CD4-positive, alpha-beta T cell treated with Interleukin-1 beta for 1 hour (primary cell): ENCODE measurements at places on chromosomes 2 and 18.

- DNase-seq = no peak
These were observed 16.8 kb upstream of the PAX3 start for GRCh38 chr2:222315443-222316121.

DNA sequence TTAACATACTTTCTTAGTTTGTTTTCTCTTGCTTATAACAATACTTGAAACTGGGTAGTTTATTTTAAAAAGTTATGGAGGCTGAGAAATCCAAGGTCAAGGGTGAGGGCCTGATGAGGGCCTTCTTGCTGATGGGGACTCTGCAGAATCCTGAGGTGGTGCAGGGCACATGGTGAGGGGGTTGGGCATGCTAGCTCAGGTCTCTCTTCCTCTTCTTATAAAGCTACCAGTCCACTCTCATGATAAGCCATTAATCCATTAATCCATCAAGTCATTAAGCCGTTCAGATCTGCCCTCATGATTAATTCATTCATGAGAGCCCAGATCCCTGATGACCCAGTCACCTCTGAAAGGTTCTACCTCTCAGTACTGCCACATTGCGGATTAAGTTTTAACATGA, 21.4 kb downstream of the ALMS1 start:
- DNase-seq = no peak

- DNase-seq = no peak
These were observed 5.8 kb downstream of the NEURL3 start for GRCh38 chr2:96499061-96499960.

DNA sequence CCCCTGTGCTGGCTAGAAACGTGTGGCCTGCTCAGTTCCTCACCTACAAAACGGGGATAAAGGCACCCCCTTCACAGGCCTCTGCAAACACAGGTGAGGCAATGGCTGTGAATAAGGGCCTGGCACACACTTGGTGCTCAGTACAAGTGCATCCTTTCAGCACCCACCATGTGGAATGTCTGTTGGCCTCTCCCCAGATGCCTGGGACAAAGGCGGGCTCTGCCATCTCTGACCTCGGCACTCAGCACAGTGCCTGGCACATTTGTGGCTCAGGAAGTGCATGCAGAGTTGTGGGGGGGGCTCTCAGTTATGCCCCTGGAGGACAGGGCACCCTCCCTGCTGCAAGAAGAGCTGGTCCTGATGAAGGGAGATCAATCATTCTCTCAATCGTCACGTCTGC, 224.6 kb upstream of the RAB6C start:
- no peak for DNase-seq

DNA sequence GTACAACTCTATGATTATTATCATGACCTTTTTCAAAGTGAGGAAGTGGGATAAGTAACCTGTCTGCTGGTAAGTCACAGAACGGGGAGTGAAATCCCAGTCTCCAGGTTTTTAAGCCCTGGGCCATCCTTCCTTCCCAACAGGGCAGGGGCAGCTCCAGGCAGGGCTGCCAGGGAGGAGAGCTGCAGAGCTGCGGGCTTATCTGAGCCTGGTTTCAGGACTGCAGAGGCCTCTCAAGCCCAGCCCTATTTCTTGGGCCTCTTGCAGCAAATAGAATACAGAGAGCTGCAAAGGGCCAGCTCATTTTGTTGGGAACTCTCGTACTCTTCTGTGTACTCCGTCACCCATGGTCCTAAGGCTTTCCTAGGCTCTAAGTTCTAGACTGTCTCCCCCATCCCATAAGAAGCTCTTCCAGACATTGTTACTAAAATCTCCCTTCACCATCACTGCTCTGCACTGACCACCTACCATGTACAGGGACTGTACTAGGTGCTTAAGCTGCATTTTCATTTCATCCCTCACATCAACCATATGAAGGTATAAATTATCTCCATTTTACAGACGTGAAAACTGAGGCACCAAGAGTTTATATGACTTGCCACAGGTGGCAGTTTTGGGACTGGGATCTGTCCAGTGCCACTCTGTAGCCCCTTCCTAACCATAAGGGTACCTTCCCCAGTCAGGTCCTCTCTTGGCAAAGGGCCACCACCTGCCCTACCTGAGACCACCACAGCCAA, 3.1 kb downstream of the RAB11FIP5 start:
- DNase-seq = no peak

- DNase-seq = no peak
These were observed 98.1 kb downstream of the MYO3B start for GRCh38 chr2:170276056-170276455.

- no peak for DNase-seq
These were observed 2.8 kb downstream of the CIDEA start for GRCh38 chr18:12256951-12257350.

DNA sequence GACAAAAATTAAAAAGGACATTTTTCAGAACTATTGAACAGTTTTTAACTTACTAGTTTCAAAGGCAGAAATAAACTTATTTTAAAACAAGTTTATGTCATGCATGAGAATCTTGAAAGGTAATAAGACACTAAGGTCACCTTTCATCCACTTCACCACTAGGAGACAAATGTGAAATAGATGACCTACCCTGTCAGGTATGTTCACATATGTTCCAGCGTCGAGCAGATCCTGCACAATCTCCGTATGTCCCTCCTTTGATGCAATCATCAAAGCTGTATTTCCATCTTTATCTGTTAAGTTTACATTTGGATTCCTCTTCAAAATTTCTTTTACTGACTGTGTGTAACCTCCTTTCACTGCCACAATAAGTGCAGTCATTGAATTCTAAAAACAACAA, 34.7 kb downstream of the KIDINS220 start:
- no peak for DNase-seq

DNA sequence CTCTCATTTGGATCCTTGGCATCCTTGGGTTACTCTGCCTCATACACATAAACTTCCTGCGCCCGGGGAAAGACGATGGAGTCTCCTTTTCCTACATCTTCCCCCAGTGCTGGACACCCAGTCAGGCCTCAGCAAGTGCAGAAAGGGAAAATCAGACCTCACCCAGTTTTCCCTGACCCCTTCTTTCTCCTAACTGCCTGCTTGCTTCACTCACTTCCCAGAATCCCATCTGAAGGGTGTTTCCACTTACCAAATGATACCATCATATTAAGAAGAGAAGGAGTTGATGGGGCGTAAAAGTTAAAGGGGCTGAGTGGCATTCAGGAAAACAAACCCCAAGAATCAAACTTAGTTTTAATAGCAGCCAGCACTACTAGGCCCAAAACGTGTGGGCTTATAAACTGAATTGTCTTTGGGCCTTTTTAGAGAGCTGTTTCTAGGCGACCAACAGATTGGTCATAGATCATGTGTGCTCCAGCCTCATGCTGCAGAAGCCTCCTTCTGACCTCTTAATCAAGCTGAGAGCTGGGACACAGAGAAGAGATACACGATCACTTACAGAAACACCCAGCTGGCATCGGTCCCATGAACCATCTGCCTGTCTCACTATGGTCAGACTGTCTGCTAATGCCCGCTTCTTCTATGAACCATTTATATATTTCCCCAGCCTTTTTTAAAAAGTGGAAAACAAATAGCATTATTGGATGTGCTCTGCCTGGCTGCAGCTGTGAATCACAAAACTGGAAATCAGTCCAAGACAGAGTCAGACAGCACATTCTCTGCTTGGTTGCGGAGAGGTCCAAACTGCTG, 165.7 kb upstream of the SLC14A2 start:
- no peak for DNase-seq

GRCh38 chr18:62781893-62782292, 66.6 kb downstream of the PHLPP1 start:
- no peak for DNase-seq

DNA sequence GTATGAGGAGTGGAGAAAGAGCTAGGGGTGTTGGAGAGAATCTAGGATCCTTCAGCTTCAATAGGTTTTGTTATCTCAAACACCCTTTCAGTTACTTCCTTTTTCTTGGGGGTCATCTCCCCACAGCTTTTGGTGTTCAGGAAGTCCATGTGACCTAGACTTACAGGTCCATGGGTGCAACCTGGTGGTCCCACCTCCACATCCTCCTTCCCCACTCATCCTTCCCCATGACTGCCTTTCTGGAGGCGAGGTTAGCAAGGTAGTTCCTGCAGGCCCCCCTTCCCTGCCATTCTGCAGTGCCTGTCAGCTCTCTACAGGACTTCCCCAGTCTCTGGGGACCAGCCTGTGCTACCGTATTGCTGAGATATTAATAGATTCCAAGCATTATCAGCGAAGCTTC, 107.6 kb downstream of the TMEM17 start:
- DNase-seq = no peak

GRCh38 chr2:238949710-238950345, 101.9 kb downstream of the TWIST2 start:
- no peak for DNase-seq

DNA sequence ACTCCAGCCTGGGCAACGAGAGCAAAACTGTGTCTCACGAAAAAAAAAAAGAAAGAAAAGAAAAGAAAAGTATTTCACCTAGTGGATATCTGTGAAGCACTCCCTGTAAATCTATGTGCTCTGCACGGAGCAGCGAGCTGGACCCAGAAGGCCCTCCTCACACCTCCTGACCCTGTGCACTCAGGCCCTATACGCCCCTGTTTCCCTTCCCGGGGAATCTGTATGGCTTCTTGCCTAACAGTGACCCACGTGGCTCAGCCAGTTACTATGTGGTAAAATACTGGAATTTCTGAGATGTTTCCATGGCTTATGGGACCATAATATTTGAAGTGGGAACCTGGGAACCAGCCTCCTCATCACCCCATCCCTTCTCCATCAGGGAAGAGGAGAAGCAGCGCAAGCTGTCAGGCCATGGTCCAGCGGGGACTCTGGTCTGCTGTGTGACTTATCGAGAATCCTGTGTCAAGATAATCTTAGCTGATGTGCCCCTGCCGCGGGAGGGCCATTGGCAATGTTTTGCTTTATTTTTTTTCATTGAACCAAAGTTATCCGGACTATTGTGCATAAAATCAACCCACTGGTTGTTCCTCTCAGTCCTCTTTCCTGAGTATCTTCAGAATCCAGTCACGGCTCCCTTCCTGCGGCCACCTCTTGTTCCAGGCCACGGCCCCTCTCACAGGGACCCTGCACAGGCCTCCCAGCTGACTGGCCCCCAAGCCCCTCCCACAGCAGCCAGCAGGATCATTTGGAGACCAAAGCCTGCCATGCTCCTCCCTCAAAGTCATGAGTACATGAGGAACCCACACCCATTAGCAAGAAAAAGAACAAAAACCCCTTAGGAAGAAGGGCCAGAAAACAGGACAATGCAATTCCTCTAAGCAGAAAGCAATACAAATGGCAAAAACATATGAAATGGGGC, 30.6 kb downstream of the SDC1 start:
- no peak for DNase-seq

DNA sequence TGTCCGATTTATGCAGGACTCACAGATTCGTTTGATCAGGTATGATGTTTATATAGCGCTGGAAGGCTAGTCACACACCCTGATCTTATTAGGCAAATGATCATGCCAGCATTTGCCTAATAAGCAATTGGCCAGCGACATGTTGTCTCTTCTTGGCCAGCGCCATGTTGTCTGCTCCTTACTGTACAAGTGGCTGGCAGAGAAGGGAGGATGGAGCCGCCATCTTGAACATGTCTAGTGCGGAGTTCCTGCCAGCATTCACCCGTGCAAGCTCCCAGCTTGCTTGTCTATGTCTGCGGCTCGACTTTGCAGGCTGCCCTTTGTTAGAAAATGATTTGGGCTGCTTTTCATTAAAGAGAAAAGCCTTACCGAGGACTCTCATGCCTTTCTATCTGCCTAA, 106.3 kb downstream of the TFCP2L1 start:
- no peak for DNase-seq

GRCh38 chr2:231679908-231680284, 28.4 kb upstream of the PTMA start:
- no peak for DNase-seq

DNA sequence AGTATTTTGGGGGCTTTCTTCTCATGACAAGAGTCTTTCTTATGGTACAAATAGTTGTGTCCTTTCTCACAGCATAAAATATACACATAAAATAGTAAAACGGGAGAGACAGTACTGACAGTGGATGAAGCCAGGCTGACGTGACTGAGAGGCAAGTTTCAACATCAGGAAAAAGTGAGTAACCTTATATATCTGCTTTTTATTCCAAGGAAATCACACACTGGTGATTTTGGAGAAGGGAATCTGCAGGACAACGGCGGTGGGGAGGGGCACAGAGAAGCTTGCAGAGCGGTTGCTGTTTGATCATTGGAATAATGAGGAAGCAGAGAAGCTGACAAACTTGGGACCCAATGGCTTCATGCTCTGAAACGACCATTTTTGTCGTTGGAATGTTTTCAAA, 130.6 kb upstream of the ZNF236 start:
- DNase-seq = no peak

GRCh38 chr2:177422271-177422670, 29.7 kb downstream of the AGPS start:
- no peak for DNase-seq

GRCh38 chr2:182915369-182916326, 49.2 kb upstream of the FRZB start:
- no peak for DNase-seq

- no peak for DNase-seq
These were observed 34.1 kb downstream of the SMARCAL1 start for GRCh38 chr2:216446343-216446742.

DNA sequence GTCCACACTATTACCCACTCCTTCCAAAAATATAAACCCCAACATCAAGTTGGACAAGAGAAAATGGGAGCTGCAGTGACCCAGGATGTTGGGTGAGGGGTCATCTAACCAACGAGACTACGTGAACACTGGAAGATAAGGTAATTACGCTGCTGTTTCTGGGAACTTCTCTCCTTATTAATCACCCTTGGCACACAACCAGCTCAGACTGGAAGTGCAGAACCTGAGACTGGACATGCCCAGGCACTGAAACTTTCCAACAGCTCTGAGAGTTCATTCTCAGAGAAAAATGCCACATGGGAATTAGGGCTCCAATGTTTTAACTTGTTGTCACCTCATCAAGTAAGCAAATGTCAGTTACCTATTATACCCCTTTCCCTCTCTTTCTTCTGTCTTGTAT, 135.3 kb downstream of the CCDC148 start:
- DNase-seq = no peak

- no peak for DNase-seq
These were observed 8.3 kb upstream of the RHOB start for GRCh38 chr2:20438334-20439192.

- DNase-seq = no peak
These were observed 66.2 kb downstream of the CD28 start for GRCh38 chr2:203772456-203773165.

DNA sequence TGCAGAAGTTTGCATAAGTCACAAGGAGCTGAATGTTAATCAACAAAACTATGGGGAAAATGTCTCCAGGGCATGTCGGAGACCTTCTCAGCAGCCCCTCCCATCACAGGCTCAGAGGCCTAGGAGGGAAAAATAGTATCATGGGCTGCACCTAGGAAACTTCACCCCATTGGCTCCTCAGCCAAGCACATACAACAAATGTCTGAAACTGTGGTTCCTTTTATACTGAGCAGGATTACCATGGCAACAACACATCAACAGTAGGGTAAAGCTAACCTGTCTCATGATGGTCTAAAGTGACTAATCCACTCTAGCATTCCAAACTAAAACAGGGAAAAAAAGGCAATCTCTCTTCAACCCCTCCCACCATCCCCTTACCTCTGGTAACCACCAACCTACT, 3.2 kb upstream of the NEMP2 start:
- DNase-seq = peak; percentile 8
